Iris pigment epithelial cell (primary cell): ENCODE measurements at places on chromosomes 3 and 15.

- DNase-seq, result peak; percentile 21
These were observed 14.2 kb downstream of the ZNF80 start for GRCh38 chr3:114223143-114223542.

DNA sequence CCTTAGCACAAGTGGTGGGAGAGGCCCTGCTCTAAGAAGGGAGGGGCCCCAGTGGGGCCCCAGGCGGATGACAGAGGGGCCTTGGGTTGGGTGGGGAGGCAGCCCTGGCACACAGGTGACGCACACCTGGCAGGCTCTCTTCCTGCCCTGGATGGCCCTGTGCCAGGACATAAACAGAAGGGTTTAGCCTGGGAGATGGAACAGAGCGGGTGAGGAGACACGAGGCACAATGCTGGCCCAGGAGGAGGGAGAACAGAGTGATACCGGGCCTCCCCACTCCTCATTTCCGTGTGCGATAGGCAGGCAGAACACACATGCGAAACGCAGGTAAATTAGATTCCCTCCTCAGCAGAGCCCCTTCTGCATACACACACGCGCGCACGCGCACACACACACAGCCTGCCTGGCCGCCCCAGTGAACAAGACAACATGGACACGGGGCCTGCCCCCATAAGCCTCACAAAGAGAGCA lies 39.8 kb downstream of the IDH2 start:
- DNase-seq, result no peak

- no peak for DNase-seq
These were observed 516.6 kb downstream of the EPHB1 start for GRCh38 chr3:135311699-135312098.

GRCh38 chr3:46456118-46456517 lies 8.6 kb downstream of the LTF start:
- DNase-seq, result no peak

DNA sequence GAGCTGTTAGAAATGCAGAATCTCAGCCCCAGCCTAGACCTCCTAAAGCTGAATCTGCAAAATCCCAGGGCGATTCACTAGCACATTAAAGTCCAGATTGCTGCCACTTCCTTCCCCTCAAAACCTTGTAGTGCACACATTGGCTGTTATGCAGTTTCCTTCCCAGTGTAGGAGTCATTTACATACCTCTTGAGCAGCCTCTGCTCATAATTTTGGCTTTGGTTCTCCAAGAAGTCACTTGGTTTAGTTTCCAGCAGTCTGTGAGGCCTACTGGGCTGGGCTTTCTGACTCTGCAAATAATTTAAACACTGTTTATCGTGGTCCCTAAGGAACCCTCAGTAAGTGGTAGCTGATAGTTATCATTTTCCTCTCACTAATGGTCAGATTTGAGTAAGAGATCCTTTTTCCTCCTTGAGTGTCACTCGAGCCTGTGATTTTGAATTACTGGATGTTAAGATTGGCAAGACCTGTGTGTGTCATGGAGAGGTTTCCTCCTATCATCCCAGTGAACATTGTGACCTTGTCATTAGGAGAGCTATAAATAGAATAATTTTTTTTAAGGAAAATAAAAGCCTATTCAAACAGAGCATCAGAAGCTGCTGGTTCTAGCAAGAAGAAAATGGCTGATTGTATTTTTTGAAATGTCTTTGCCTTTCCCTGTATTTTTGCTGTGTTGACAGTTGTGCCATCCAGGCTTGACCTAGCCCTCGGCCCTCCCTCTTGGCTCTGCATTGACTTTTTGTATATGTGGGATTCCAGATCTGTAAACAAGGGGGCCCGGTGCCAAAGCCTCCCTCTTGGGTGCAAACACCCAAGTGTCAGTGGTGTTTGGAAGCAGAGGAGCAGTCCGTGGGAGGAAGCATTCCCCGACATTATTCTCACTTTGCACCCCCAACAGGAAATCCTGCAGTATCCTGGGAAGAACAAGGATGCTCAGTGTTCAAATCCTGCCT lies 134.8 kb upstream of the ANKRD28 start:
- no peak for DNase-seq

DNA sequence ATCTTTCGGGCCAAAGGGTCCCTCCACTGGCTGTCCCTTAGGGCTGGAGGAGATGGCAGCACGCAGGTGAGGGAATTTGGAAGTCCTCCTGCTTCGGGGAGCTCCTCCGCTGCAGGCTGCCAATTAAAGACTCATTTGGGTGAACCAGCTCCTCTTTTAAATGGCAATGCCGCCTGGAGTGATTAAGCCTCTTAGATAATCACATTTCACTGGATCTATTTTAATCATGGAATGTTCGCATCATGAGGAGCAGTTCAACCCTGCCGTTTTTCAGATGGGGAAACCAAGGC lies 117.9 kb downstream of the LIPC start:
- no peak for DNase-seq
